Astrocyte of the spinal cord (primary cell): ENCODE measurements at places on chromosomes 1 and 21.

DNA sequence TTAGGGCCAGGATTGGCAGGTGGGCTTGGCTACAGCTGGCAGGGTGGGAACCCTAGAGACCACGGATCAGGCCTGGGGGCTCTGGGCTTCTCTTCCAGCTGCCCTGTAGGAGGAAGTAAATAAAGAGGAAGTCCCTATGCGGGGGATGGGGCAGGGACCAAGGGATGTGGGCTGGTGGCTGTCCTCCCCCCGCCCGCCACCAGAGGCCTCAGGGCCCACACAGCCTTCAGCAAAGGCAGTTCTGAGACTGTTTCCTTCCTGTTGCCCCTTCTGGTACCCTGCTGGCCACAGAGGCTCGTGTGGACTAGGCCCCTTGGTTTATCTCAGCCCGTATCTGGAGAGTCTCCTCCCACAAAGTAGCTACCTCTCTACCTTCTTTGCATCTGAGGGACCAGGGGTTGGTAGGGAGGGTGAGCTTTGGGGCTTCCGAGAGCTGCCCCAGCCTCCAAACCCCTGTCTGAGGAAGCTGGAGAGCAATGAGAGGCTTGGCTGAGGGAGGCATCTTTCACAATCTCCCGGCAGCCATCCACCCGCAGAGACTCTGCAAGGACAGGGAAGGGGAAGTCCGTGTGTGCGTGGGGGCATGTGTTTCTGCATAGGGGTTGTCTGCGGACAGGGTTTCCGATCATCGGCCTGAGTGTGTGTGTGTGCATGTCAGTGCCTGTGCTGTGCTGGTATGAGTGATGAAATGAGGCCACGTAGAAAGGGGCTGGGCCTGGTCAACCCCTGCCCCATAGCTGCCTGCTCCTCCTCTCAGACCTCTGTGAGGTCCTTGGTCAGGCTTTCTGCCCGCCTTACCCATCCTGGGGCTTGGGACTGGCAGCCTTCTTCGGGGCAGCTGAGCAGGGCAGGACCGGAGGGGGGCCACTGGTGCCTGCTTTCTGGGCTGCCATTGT lies 12.5 kb downstream of the RPS6KA1 start:
- no peak for DNase-seq

DNA sequence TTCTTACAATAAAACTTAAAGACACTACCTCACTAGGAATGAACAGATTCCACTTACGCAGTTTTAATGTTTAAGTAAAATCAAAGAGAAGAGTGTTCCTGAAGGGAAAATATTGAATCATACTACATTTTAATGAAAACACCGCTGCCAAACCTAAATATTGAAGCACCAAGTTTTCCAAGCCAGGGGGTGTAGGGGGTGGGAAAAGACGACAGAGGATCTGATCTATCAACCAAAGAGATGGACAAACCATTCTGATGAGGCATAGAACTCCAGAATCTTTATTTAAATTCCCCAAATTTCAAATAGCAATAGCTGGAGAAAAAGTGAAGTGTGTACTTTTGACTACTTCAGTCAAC lies 1.2 kb downstream of the ELK4 start:
- DNase-seq, result no peak

DNA sequence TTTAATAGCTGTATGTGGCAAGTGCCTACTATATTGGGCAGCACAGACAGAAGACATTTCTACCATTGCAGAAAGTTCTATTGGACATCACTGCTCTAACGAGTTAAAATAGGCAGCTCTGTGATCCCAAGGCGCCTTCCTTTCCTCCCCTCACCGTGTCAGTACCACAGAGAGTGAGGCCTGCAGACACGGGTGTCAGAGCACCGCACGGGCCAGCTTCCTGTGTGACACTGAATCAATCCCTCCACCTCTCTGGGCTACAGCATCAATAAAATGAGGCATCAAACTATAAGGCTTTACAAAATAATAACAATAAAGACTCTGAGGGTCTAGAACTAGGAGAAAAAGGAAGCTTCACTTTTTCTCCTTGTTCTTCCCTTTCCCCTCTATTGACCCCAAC lies 246.7 kb downstream of the FOXD2 start:
- no peak for DNase-seq

DNA sequence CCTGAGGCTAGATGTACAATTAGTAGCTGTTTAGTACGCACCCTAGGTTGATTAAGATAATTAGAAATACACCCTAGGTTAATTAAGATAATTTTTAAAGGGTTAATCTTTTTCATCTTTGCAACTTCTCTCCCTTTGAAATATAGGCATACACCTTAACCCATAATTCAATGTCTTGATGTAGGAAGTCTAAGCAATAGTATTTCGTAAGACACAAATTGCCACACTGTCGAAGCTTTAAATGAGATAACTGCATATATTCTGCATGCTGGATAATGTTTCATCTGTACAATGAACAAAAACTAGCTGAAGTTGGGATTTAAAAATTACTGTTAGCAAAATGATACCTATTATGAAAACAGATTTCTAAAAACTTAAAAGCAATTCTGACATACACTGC lies 122.9 kb downstream of the EVI5 start:
- DNase-seq, result no peak

GRCh38 chr1:231278100-231278790 lies 37.2 kb downstream of the GNPAT start:
- no peak for DNase-seq
